ENCODE measurements at places on chromosomes 1 and 21.

DNA sequence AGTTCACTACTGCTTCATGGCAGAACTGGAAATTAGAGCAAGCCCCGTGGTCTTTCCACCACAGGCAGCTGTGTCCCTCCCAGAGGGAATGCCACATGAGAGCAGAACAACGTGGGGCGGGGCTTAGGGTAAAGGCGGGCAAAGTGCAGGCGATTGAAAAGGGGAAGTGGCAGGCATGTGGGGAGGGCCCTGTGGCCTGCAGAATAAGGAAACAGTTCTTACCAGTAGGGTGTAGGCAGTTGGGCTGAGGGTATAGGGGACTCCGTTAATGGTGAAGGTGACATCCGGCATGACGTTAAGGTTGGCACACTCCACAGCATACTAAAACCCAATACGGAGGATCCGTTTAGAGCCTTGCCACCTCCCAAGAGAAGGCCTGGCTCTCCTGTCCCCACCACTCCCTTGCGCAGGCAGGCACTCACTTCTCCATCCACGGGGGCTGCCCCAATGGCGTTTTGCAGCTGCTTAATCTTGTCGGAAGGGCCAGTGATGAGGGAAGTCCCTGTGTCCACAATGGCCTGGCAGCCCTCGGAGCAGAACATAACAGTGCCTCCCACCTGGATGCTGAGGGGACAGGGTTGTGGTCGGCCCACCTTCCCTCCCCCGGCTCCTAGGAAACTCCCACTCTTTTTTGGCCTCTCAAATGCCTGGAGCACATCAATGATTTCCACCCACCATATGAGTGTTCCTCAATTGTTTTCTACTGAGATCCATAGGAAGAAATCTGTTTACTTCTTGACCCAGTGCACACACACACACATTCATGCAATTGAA lies 9.1 kb upstream of the RAB7B start:
- DNase-seq: no peak

GRCh38 chr1:179305450-179305849 lies 11.9 kb downstream of the SOAT1 start:
- DNase-seq: no peak

GRCh38 chr1:160411271-160412027 lies 11.1 kb downstream of the VANGL2 start:
- DNase-seq: no peak

- no peak for DNase-seq
Observed at GRCh38 chr21:46148106-46148505, 7.3 kb downstream of the FTCD start.

DNA sequence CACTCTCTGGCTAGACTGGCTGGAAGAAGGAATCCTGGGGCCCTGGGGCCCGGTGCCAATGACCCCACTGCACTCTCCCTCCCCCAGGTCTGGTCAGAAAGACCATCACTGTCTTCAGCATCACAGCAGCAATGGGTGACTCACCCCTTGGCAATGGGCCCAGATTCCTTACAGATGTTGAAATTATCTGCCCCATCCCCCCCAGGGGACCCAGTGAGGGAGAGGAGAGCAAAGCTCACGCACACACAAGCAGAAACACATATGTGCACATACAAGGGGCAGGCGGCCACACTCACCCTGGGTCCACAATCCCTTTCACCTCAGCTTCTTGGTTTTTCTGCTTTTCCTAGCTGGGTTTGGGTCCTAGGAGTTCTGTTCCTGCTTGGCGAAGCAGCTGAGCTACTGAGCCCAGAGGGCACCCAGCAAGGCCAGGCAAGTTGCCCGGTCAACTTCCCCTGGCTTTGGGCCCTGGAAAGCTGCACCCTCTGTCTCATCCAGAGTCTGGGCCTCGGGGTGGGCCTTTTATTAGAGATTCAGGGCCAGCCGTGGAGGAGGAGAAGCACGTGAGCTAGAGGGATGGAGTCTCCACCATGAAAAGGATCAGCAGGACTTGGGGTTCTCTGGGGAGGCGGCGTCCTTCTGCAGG lies 2.6 kb downstream of the COL16A1 start:
- peak; percentile 48 for DNase-seq

DNA sequence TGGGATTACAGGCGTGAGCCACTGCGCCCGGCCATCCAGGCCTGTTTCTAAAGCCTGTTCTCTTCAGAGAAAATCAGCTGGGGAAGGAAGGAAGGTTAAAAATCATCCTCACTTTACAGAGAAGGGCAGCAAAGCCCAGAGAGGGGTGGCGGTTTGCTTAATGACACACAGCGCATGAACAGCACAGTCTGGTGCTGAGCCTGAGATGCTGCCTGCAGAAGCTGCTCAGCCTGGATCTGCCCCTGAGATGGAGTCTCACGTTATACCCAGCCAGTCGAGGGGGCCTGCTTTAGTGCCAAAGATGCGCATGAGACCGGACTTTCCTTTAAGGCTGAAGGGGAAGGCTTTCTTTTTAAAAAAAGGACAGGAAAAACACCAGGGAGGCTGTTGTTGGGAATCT lies 21.3 kb downstream of the HTR6 start:
- no peak for DNase-seq

DNA sequence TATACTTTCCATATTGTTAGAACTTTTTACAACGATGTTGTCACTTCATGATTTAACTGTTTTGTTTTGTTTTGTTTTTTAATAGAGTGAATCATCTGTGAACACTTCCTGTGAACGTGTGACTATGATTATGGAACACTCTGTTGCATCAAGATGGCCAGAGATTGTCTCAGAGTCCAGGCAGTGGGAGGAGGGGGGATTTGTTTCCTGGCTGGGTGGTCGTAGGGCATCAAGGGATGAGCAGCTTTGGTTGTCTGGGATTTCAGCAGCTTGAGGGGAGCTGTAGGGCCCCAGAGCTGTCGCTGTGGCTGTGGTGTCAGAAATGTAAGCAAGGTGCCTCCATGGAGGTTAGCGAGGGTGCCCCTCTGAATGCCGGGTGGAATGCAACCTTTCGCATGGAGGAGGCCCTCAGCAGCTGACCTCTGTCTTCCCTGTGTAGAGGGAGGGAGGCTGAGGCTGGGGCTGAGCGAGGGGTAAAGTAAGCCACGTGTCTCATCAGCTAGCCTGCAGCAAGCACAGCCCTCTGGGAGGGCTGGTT lies 21.4 kb downstream of the NEK2 start:
- DNase-seq: no peak

DNA sequence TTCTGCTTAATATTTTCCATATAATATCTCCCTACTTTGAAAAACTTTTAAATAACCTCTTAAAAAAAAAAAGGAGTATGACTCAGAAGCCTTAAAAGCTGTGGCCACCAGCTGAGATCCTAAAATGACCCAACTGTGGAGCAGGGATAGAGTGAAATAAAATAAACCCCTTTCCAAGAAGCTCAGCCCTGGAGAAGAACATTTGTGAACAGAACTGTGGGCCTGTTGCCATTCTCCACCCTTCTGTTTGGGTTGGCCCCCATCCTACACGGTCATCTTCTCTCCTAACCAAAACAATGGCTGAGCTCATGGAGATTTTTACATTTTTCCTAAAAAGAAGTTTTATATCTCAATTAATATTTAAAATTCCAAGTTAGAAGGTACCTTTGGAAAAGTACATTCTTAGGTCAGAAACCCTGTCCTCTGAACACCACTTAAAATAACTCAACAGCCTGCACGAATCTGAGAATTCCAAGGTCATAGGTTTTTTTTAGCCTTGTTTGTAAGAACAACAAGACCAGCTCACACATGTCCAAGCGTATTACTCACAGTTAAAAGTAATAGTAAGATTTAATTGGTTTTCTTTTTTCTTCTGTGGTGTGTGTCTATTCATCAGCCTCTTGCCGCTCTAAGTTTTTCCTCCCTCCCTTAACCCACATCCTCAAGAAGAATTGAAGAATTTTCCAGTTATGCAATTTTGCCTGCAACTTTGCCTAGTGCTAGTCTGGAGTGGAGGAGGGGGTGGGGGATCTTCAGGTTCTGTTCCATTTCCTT lies 107.7 kb upstream of the ERRFI1 start:
- no peak for DNase-seq

DNA sequence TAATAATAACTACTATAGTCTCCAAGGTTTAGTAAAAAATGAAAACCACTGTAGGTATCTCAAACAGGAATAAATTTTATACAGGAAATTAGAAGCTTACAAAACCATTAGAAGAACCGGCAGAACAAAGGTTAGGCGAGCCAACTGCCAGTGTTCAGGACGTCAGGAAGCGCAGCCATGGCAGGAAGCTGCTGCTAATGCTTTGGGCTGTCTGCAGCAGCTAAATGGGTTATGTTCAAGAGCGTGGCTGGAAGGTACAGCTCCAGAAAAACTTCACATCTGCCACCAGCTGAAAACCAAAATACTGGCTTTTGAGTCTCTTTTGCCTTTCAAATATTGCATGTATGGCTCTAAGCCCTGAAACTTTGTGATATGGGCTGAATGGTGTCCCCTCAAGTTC lies 35.7 kb upstream of the MYSM1 start:
- DNase-seq: no peak

DNA sequence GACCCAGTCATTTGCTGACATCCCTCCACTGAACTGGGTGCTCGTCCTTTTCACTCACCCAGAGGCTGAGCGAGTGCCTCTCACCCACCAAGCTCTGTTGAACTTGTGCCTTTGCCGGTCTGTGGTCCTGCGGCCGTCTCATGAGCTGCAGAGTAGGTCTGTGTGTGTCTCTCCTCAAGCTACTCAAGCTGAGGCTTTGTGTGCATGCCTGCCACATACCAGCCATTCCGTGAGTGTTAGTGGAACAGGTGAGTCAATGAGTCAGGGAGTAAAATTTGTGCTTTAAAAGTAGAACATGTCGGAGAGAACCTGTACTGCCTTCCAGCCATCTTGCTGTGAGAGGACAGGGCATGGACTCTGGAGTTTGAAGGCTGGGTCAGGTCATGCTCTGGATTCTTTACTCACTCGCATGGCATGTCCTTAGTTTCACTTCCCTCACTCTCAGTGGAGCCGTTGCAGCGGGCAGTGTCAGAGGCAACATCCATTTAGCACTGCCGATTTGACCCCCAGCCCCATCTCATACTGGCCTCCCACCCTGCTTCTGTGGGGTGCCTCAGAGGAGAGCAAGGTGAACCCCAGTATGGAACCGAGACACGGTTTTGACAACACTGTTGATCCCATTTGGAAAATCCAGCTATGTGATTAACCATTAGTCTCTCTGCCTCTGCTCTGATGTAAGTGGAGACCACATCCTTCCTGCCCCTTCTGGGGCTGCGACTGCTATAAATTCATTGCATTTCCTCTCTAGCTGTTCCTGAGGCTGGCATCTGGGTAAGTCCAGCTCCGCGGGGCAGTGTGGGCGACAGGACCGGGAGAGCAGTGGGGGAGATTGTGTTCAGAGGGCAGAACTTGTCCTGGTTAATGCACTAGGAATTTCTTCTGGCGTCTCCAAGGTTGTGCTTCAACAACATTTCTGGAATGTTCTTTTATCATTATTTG lies at the start of gene NLRP3:
NLRP3 (plus strand) TSS at position 751 of the 939 bp plus-strand sequence. CDS start 2,628 bp downstream, outside the sequence.
- peak; percentile 51 for DNase-seq

GRCh38 chr1:72724951-72725861 lies 442.9 kb upstream of the NEGR1 start:
- DNase-seq: no peak
